Dermis microvascular lymphatic vessel endothelial cell (primary cell): ENCODE measurements at places on chromosomes 11 and 22.

- no peak for DNase-seq
Observed at GRCh38 chr11:92332986-92333385, 108.4 kb downstream of the FAT3 start.

- no peak for DNase-seq
Observed at GRCh38 chr11:47208628-47209027, 6.1 kb upstream of the DDB2 start.

DNA sequence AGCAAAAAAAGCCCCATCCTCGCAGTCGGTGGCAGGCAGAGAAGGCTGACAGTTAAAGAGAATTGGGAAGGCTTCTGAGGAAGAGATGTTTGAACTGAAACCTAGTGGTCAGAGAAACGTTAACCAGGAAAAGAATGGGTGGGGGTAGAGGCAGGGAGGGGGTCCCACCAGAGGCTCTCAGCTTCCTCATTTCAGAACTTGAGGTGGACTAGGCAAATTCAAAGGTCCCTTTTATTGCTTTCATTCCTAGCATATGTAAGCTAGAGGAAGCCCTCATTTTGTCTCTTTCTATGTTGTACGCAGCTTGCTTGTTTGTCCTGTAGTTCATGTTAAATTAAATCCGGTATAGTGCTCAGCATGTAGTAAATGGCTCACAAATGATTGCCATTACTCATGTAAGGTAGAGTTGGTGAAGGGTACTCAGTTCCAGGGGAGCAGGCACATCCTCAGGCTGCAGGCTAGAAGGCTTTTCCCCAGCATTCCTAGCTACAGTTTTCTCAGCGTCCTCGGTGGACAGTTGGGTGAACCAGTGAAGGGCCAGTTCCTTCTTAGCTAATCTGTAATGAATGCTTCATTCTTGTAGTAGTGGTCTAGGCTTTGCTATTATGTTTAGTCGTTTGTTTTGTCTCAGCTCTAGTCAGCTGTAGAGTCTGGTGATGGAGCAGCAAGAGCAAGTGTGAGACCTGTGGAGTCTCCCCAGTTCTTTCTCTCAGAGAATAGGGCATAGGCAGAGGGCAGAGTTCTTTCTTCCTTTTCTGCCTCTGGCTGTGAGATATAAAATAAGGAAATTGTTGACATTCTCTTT lies 58.6 kb downstream of the UVRAG start:
- DNase-seq: no peak

- DNase-seq: no peak
Observed at GRCh38 chr11:62443390-62444235, 24.8 kb downstream of the SCGB1A1 start.

DNA sequence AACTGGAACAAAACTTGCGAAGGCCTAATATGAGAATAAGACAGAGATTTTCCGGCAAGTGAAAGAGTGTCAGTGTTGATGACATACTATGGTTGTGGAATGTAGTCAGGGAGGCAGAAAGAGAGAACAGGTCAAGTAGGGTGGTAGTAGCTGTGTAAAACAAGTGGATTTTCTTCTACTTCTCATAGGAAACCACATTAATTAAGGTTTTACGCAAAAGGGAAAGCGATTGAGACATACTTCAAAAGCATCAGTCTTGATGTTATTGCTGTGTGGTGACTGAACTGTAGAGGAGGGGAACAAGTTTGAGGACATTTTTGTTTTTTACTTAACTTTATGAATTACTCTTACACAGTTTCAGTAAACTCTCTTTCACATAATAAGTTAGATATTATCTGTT lies 186.0 kb upstream of the CNTN5 start:
- DNase-seq: no peak

GRCh38 chr11:9138612-9139579 lies 47.5 kb upstream of the SCUBE2 start:
- peak; percentile 99 for DNase-seq

DNA sequence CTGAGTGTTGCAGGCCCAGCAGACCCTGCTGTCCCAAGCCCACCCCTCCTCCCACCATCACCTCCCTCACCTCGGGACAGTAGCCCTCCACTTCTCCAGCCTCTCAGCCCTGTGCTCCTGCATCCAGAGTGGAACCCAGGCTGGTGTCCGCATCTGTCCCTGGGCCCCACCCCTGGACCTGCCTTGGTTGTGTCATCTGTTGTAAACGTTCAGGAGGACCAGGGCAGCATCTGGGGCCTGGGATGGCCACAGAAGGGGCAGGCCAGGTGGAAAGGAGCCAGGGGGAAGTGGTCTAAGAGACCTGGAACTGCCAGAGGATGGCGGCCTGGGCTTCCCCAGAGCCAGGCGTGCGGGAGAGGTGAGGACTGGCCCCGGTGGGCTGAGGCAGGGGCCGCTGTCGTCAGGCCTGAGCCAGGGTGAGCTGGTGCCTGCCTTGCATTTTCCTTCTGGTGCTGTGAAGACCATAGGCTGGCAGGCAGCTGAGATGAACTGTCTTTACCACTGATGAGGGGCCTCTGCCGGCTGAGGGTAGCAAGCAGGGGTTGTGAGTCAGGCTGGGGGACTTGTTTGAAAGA lies 26.1 kb upstream of the MGAT3 start:
- DNase-seq: no peak

DNA sequence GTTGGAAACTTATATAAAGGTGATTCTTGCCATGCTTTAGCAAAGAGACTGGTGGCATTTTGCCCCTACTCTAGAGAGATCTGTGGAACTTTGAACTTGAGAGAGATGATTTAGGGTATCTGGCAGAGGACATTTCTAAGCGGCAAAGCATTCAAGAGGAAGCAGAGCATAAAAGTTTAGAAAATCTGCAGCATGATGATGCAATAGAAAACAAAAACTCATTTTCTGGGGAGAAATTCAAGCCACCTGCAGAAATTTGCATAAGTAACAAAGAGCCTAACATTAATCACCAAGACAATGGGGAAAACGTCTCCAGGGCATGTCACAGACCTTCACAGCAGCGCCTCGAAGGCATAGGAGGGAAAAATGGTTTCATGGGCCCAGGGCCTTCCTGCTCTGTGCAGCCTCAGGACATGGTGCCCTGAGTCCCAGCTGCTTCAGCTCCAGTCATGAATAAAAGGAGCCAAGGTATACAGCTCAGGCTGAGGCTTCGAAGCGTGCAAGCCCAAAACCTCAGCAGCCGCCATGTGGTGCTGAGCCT lies 83.4 kb downstream of the MRTFA start:
- DNase-seq: no peak

GRCh38 chr22:44862981-44863860 lies 110.8 kb downstream of the ARHGAP8 start:
- no peak for DNase-seq

- DNase-seq: no peak
Observed at GRCh38 chr22:50307890-50308596, 597 bp upstream of the PLXNB2 start.

- DNase-seq: no peak
Observed at GRCh38 chr11:130442737-130443136, 5.7 kb upstream of the ADAMTS15 start.

- DNase-seq: no peak
Observed at GRCh38 chr11:93288079-93288478, 42.5 kb upstream of the DEUP1 start.

DNA sequence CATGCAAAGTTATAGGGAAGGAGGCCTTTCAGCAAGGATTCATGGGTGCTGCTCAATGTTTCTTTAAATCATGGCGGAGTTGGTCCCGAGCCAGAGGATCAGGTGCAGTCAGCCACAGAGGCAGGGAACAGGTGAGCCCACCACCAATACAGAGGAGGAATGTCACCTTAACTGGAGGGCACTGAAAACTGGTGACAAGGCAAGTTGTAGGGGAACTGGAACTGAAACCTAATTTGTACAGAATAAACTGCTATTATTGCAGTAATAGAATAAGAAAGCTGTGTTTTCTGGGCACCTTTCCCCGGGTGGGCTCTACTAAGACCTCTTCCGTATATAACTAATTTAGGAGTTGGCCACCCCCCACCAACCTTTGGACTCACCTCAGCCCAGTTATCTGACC lies 296.0 kb upstream of the NARS2 start:
- no peak for DNase-seq

DNA sequence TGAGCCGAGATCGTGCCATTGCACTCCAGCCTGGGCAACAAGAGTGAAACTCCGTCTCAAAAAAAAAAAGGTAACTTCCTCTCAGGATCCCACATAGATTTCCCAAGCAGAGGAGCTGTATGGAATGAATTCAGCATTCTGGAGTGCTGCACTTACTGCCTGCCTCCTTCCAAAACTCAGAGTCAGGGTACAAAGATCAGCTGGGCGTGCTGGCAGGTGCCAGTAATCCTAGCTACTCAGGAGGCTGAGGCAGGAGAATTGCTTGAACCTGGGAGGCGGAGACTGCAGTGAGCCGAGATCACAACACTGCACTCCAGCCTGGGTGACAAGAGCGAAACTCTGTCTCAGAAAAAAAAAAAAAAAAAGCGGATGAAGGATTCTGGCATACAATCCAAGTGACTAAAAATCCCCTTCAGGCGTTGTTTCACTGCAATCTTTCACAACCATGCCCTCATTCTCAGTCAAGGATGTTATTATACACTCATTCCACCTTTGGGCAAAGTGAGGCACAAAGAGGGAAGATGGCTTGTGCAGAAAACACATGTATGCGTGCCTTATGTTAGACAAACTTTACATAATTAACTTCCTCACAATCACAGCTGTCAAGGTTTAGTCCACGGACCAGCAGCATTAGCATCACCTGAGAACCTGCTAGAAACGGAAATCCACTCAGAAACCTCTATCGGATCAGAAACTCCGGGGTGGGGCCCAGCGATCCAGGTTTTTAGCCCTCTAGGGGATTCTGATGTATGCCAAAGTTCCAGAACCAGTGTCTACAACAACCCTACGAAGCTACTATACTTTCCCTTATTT lies 1.1 kb upstream of the NOL12 start:
- DNase-seq: no peak

DNA sequence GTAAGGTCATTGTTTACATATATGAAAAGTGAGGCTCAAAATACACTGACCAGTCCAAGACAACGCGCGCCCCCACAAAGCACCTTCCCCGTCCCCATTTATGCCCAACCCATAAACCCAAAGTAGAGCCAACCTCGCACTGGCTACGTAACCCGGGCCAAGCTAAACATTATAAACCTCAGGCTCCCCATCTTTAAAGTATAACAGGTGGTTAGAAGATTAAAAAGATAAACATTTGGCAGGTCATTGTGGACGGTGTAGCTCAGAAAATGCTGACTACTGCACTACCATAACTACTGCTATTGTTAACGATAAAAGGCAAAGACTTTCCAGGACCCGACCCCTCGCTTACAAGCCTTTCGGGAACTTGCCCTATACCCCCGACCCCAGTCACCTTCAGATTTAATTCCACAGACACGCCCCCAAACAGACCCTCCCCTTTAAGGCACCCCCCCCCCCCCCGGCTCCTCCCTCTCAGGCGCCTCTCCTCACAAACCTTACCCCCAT lies 470 bp downstream of the NUMA1 start:
- no peak for DNase-seq

DNA sequence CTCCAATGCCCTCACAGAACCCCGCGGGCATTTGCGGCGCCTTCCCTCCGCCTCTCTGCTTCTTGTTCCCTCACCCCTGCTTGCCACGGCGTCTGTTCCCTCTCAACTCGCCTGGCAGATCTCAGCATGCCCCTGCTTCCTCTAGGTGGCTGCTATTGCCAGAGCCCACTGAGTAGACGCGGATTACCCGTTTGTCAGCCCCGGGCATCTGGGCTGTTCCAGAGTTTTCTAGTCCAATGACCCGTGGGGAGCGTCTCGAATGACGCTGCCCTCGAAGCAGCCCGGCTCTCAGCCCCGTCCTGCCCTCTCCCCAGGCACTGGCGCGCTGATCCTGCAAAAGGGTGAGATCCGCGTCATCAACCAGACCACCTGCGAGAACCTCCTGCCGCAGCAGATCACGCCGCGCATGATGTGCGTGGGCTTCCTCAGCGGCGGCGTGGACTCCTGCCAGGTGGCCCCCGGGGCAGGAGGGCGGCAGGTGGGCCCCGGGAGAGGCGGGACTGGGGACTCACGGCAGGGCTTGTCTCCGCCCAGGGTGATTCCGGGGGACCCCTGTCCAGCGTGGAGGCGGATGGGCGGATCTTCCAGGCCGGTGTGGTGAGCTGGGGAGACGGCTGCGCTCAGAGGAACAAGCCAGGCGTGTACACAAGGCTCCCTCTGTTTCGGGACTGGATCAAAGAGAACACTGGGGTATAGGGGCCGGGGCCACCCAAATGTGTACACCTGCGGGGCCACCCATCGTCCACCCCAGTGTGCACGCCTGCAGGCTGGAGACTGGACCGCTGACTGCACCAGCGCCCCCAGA lies 49.7 kb downstream of the ST14 start:
- DNase-seq: no peak

DNA sequence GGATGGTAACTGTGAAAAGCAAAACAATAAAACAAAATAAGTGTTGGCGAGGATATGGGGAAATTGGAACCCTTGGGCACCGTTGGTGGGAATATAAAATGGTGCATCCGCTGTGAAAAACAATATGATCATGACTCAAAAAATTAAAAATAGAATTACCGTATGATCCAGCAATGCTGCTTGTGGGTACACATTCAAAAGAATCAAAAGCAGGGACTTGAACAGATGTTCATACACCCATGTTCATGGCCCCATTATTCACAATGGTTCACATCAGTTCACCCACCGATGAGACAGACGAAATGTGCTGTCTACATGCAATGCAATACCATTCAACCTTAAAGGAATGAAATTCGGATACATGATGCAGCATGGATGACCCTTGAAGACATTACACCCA lies 1.2 kb upstream of the DERL3 start:
- no peak for DNase-seq

DNA sequence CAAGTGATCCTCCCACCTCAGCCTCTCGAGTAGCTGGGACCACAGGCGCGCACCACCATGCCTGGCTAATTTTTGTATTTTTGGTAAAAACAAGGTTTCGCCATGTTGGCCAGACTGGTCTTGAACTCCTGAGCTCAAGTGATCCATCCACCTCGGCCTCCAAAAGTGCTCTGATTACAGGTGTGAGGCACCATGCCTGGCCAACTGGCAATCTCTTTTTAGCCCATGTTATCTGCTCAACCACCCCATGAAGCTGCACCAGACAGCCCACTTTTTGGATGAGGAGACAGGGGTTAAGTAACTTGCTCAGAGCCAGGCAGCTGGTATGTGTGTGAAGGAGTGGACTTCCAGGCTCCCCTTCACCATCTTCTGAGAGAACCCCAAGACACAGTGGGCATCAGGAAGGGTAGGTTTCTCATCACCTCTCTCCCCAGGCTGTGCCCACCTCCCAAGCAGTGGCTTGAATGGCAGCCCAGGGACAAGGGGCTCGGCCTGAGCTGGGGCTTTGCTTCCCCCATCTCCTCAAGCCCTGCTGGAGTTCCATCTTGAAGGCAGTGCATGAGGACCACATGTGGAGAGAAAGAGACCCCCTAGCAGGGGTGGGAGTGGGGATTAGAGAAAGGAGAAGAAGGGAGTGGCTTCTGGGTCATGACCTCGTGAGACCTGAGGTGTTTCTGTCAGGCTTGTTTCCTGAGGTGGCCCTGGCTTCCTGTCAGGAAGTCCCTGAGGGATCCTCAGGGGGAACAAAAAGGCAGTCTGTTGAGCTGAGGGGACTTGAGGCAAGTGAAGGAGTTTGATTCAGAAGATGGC lies 87.5 kb upstream of the PARVA start:
- DNase-seq: no peak
